ENCODE measurements at places on chromosomes 1 and 21. TPM values are rescaled to one million over a fixed set of nuclear protein-coding genes. Genes with fewer than 3 reads are reported as not detected.

SLAMF9 gene
- not detected for total RNA-seq

- DNase-seq, result no peak
Measured at GRCh38 chr1:38047603-38048141, 1.1 kb upstream of the POU3F1 start.

DNA sequence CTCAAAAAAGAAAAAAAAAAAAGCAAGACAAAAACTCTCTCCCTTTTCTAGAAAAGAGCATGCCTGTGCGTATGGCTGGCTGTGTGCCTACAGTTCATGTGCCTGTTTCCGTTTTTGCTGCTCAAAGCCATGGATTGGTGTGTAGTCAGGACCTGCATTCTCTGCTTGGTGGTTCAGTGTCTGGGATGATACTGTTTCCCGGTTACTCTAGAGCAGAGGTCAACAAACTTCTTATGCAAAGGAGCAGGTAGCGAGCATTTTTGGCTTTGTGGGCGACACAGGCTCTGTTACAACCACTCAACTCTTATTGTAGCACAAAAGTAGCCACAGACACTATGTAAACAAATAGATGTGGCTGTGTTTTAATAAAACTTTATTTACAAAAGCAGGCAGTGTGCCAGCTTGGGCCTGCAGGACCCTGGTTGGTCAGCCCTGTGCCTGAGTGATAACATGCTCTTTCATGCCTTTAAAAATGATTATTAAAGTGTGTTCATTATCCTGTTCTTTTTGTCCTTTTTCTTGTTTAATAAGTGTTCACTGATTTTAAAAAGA is 524.2 kb downstream of the KIF26B start:
- no peak for DNase-seq

DNA sequence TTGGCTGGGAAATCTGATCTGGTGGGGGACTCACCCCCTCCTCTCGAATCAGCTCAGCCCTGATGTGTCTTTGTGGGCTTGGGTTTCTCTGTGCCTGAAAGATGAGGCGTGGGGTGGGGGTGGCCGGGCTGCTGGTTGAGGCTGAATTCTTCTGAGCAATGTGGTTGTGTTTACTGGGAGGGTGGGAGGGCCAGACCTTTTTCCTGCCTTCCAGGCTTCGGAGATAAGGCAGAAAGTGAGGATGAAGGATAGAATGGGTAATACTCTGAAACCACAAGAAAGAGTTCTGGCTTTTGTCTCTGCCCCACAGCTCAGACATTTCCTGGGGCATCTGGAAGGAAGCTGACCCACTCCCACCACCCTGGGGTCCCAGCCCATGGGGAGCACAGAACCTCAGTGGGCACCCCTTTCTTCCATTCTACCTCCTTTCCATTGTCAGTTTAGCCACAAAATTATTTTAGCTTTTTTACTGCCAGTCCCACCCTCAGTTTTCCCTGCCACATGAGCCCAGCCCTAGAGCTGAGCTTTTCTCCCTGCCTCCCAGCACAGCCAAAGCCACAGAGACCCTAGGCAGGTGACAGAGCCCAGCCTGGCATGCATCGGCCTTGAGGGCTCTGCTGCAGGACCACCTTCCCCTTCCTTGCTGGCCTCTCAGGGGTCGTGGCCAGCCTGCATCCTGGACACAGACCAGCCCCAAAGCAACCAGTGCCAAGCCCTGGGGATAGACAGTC is 11.2 kb downstream of the ALX3 start:
- DNase-seq, result no peak

GRCh38 chr1:61073871-61074270 is 8.5 kb upstream of the NFIA start:
- no peak for DNase-seq

All from glomerular endothelial cell (primary cell).